ENCODE measurements at places on chromosomes 6 and 20. TPM values are rescaled to one million over a fixed set of nuclear protein-coding genes. Genes with fewer than 3 reads are reported as not detected.

Gene DACT2
- not detected for total RNA-seq

Gene C6orf118
- not detected for total RNA-seq

Gene MKKS
- 12.6 TPM for total RNA-seq

Gene SYCP2
- 0.71 TPM for total RNA-seq

Gene SLC44A4
- not detected for total RNA-seq

Gene FRK
- total RNA-seq = 1.9 TPM

Gene MYCT1
- total RNA-seq = not detected

Gene MYB
- total RNA-seq = 1.6 TPM

Gene NKX2-2
- total RNA-seq = not detected

Gene ZNF831
- not detected for total RNA-seq

Gene WFDC2
- not detected for total RNA-seq

Gene FAM209B
- total RNA-seq = not detected

Gene COL19A1
- 0.26 TPM for total RNA-seq

Gene FAXC
- total RNA-seq = 2.9 TPM

Gene RGS19
- 26.9 TPM for total RNA-seq

Gene CABLES2
- total RNA-seq = 7.2 TPM

Gene TREM2
- not detected for total RNA-seq

Gene MOG
- not detected for total RNA-seq

Gene WFDC12
- total RNA-seq = not detected

Gene ZNF334
- 0.11 TPM for total RNA-seq

Gene EPM2A
- total RNA-seq = 7.0 TPM

Gene IPCEF1
- not detected for total RNA-seq

Gene APOM
- 3.9 TPM for total RNA-seq

Gene SNAP91
- not detected for total RNA-seq

Gene PPP1R11
- total RNA-seq = 47.1 TPM

Gene LY6G6F
- not detected for total RNA-seq

Gene EYS
- 0.98 TPM for total RNA-seq

Gene PRICKLE4
- total RNA-seq = 3.1 TPM

Gene HIVEP2
- 11.8 TPM for total RNA-seq

Gene PDE7B
- total RNA-seq = 1.5 TPM

Gene SEMG1
- total RNA-seq = not detected

Gene SUMO4
- total RNA-seq = 0.34 TPM

Gene IL17A
- not detected for total RNA-seq

Gene SLC35F1
- not detected for total RNA-seq

Gene SAMHD1
- total RNA-seq = 12.6 TPM

Gene KIF13A
- 32.5 TPM for total RNA-seq

Measured in LHCN-M2 (cell line).